Adipose tissue (tissue), 3 donors: ENCODE measurements at places on chromosomes 5 and 9. TPM values are rescaled to one million over a fixed set of nuclear protein-coding genes. Genes with fewer than 3 reads are reported as not detected.

CEL gene
- 2.5 TPM for polyA plus RNA-seq

TMEM141 gene
- 81.8 TPM for polyA plus RNA-seq

RNF224 gene
- polyA plus RNA-seq = not detected

GLRA1 gene
- 0.13 TPM for polyA plus RNA-seq

SV2C gene
- not detected for polyA plus RNA-seq

SERINC5 gene
- polyA plus RNA-seq = 3.4 TPM

TXNDC8 gene
- not detected for polyA plus RNA-seq

CSF1R gene
- polyA plus RNA-seq = 17.0 TPM
